ENCODE measurements at places on chromosomes 11 and 22.

DNA sequence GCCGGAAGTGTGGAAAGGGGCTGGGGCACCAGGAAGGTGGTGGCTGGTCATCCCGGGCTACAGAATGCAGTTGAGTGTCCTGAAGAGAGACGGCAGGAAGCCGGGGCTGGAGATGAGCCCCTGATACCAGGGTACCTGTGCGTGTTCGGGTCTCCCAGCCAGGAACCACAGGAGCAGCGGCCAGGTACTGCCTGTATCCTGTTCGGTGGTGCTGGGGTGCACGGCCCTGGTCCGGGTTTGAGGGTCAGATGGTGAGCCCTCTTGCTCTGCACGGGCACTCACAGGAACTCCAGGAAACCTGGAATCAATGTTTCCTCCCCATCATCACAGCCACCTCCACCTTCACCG is 253.1 kb upstream of the B3GAT1 start:
- no peaks in the 10 kb centered on the region for H3K36me3 ChIP-seq
- no peaks in the 10 kb centered on the region for H3K27me3 ChIP-seq
- no peak overlapping the region for H3K27ac ChIP-seq
- H3K4me1 ChIP-seq: no peaks in the 10 kb centered on the region
- no peak overlapping the region for H3K4me3 ChIP-seq

DNA sequence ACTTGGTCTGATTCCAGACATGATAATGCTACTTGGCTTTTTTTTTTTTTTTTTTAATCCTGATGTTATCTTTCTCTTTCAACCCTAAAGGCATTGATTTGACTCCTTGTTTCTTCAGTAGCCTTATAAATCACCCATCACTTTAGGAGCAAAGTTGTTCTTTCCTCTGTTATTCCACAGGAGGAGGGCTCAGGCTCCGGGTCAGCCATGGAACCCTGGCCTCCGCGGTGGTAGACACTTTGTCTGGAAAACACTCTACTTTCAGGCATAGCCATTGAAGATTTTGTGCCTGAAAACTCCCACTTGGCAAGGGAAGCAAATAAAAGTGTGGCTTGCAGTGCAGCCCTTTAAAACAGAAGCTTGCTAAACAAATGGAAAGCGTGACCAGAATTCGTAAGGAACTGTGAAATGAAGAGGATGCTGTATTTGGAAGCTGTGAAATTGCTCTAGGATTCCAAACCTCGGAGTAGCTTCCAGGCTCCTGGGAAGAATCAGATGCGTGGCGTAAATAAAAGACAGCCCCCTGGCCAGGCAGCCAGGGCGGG is 44.9 kb downstream of the ARHGAP8 start:
- H3K27ac ChIP-seq: no peak overlapping the region
- no peaks in the 10 kb centered on the region for H3K27me3 ChIP-seq
- no peak for DNase-seq
- no peaks in the 10 kb centered on the region for H3K36me3 ChIP-seq
- H3K4me1 ChIP-seq: no peaks in the 10 kb centered on the region

- H3K27me3 ChIP-seq: no peaks in the 10 kb centered on the region
- no peak for DNase-seq
- H3K36me3 ChIP-seq: no peaks in the 10 kb centered on the region
- H3K4me3 ChIP-seq: no peak overlapping the region
- H3K27ac ChIP-seq: no peak overlapping the region
- no peaks in the 10 kb centered on the region for H3K4me1 ChIP-seq
These were observed 325.4 kb upstream of the CCDC90B start for GRCh38 chr11:83611600-83611999.

GRCh38 chr11:76668362-76669155 is 2.0 kb downstream of the LRRC32 start:
- no peak overlapping the region for H3K4me3 ChIP-seq
- H3K36me3 ChIP-seq: no peaks in the 10 kb centered on the region
- peaks cover 7% of the 10 kb centered on the region for H3K27me3 ChIP-seq
- H3K4me1 ChIP-seq: peaks cover 42% of the 10 kb centered on the region
- H3K27ac ChIP-seq: no peak overlapping the region

DNA sequence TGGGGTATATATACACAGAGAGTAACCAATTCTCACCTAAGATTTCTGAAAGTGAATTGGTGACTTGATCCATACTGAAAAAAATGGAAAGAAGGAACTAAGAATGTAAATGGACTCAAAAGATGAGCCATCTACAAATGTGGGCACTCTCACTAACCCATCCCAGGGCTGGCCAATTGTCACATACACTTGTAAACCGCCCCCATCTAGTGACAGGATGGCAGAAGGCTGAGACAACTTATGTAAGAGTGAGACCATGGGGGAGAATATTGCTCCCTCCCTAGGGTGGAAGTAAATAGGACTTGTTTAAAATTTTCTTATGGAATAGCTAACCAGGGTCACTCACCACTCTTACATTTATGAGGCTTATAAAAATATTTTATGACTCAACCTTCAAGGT is 377.1 kb upstream of the ISX start:
- no peaks in the 10 kb centered on the region for H3K36me3 ChIP-seq
- H3K27me3 ChIP-seq: no peaks in the 10 kb centered on the region
- no peak overlapping the region for H3K4me3 ChIP-seq

- H3K4me3 ChIP-seq: no peak overlapping the region
- H3K27ac ChIP-seq: no peak overlapping the region
- no peaks in the 10 kb centered on the region for H3K27me3 ChIP-seq
These were observed 346.3 kb downstream of the CTTN start for GRCh38 chr11:70744396-70745185.

DNA sequence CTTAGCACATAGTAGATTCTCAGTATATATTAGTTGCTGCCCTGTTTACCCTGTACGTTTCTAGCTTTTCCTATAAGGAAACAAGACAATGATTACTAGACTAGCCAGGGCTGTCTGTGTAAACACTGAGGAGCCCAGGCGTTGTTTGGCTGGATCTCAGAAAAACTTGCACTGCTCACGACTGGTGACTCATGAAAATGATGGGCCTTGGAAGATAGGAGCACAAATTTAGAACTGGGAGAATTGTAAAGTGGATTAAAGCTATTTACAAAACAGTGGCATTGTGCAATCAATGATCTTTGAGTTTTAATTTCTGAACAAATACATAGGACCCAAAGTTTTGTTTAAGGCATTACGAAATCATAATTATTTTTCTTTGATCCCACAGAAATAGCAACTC is 276.9 kb downstream of the FAM76B start:
- DNase-seq: no peak
- H3K27me3 ChIP-seq: no peaks in the 10 kb centered on the region
- no peaks in the 10 kb centered on the region for H3K4me1 ChIP-seq
- no peak overlapping the region for H3K4me3 ChIP-seq

- H3K4me3 ChIP-seq: no peak overlapping the region
- no peaks in the 10 kb centered on the region for H3K27me3 ChIP-seq
- no peak overlapping the region for H3K27ac ChIP-seq
- H3K36me3 ChIP-seq: no peaks in the 10 kb centered on the region
- peaks cover 8% of the 10 kb centered on the region for H3K4me1 ChIP-seq
These were observed 2.9 kb upstream of the CAPN5 start for GRCh38 chr11:77063861-77064260.

GRCh38 chr11:5196731-5197130 is 3.8 kb downstream of the OR51V1 start:
- H3K27ac ChIP-seq: no peak overlapping the region
- no peaks in the 10 kb centered on the region for H3K27me3 ChIP-seq
- H3K4me3 ChIP-seq: no peak overlapping the region
- H3K36me3 ChIP-seq: no peaks in the 10 kb centered on the region
- no peak for DNase-seq

- H3K4me1 ChIP-seq: no peaks in the 10 kb centered on the region
- no peak for DNase-seq
- no peaks in the 10 kb centered on the region for H3K27me3 ChIP-seq
- H3K4me3 ChIP-seq: no peak overlapping the region
These were observed 48.7 kb downstream of the ME3 start for GRCh38 chr11:86623736-86624135.

DNA sequence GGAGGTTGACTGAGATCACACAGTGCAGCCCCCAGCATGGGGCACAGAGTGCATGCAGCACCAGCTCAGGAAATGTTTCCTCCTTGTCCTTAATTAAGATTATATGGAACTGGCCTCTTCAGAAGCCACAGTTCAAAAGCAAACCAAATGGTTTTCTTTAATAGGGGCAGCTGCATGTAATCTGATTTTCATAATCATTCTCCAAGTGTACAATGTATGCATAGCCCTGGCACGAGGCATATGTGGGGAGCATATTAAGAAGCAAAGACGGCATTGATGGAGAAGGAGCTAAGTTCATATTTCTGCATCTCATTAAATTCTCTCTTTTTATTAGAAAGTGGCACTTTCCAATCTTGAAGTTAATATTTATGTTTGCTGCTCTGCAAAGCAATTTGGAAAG is 9.9 kb upstream of the PARVB start:
- DNase-seq: no peak
- H3K4me1 ChIP-seq: no peaks in the 10 kb centered on the region
- H3K27ac ChIP-seq: no peak overlapping the region
- H3K36me3 ChIP-seq: no peaks in the 10 kb centered on the region
- no peak overlapping the region for H3K4me3 ChIP-seq

DNA sequence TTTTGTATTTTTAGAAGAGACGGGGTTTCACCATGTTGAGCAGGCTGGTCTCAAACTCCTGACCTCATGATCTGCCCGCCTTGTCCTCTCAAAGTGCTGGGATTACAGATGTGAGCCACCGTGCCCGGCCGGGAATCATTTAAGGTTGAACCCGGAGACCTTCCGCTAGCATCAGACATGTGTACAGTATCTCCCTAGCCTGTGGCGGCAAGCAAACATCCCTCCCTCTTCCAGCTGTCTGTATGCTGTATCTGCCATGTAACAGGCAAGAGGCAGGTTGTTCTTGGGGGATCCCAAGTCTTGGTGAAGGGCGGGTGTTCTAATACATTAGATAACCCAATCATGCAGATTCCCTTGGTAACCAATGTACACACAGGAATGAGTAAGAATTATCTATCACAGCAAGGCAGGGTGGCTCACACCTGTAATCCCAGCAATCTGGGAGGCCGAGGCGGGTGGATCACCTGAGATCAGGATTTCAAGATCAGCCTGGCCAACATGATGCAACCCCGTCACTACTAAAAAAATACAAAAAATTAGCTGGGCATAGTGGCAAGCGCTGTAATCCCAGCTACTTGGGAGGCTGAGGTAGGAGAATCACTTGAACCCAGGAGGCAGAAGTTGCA is 58.1 kb upstream of the RBFOX2 start:
- no peak overlapping the region for H3K4me3 ChIP-seq
- no peak overlapping the region for H3K27ac ChIP-seq

- no peak overlapping the region for H3K27ac ChIP-seq
- no peaks in the 10 kb centered on the region for H3K36me3 ChIP-seq
- no peaks in the 10 kb centered on the region for H3K4me1 ChIP-seq
- H3K4me3 ChIP-seq: no peak overlapping the region
- DNase-seq: no peak
These were observed 333.9 kb downstream of the CADM1 start for GRCh38 chr11:115170133-115170815.

DNA sequence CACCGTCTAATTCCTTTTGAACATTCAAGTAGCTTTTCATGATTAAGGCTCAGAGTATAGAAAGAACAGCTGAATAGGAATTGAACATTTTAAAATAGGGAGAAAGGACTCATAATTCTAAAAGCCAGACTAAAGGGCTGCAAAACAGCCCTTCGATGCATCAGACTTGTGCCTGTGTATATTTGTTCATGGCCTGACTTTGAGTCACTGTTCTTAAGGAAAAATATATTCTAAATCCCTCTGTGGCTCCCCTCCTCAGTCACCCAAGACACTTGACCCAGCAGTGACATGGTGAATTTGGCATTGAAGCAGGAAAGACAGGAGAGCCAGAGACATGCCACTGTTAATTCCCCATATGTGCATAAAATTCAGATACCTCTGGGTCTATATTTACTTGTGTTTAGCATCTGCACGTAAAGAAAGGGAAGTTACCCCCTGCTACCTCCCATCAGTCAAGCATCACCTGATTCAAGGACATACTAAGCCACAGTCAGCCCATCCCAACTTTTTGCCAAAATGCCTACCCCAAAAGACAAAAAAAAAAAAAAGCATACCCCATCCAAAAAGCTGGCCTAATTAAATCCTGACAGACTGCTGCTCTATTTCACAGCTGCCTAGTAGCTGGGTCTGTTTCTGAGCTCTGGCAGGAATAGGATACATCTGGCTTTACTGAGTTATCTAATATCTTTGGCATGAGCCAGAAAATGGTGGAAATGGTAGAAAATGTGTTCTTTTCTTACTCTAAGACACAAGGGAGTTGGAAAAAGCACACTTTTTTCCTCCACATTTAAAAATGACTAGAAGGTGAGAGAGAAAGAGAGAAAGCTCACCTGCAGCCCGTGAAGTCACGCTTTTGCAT is 93.5 kb downstream of the COMMD9 start:
- H3K4me1 ChIP-seq: no peaks in the 10 kb centered on the region
- no peak overlapping the region for H3K4me3 ChIP-seq
- H3K36me3 ChIP-seq: no peaks in the 10 kb centered on the region

DNA sequence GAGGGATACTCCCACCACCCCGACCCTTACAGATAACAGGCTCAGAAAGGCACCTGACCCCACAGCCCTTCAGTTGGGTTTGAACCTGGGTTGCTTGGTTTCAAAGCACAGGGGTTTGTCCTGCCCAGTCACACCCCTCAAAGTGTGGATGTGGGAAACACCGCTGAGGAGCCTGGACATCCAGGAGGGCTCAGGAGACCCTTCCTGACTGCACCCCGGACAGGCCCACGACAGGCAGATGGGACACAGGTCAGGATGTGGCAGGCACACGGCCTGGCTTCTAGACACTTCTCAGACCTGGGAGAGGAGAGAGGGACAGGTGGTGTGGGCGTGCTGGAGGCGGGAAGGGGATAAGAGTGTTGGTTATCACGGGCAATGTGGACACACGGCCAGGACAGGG is 932.3 kb downstream of the BRD1 start:
- no peak overlapping the region for H3K4me3 ChIP-seq
- H3K4me1 ChIP-seq: no peaks in the 10 kb centered on the region
- no peak for DNase-seq
- no peak overlapping the region for H3K27ac ChIP-seq

DNA sequence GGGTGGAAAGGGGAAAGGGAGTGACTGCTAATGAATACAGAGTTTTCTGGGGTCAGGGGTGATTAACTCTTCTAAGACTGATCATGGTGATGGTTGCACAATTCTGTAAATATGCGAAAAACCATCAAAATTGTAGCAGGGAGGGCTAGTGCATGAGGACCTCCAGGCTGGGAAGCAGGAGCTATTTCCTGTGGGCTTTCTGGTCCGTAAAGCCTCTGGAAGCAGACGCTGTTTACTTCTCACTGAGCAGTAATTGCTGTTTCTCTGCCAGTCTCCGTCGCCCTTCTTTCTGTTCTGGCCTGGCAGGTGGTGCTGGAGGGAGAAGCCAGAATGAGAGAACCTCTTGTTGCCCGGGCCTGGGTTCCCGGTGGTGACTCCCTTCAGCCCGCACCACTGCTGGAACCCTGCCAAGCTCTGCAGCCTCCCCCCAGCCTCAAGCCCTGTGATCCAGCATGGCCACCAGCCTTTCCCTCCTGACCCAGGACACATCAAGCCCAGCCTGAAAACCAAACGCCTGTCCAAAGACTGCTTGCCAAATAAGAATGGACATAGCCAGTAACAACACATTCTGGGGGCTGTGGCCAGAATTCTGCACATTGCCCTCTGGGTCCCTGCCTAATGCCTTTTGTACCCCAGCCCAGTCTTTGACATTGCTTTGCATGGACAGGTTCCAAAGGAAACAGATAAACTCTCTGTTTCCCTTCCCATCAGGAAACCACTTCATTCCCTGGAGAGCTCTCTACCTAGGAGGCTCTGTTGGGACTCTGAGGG is 201.0 kb upstream of the NAV2 start:
- no peak overlapping the region for H3K4me3 ChIP-seq
- H3K4me1 ChIP-seq: no peaks in the 10 kb centered on the region
- DNase-seq: no peak

GRCh38 chr22:37267661-37268413 is 14.5 kb upstream of the CYTH4 start:
- peak overlapping the region; percentile 83 for H3K27ac ChIP-seq
- no peaks in the 10 kb centered on the region for H3K27me3 ChIP-seq
- H3K36me3 ChIP-seq: no peaks in the 10 kb centered on the region
- no peak for DNase-seq
- H3K4me3 ChIP-seq: peak overlapping the region; percentile 85

Measured in CD8-positive, alpha-beta memory T cell (primary cell).